Stimulated activated CD4-positive, alpha-beta T cell treated with anti-CD3 and anti-CD28 coated beads, Interleukin-12 subunit alpha, Interleukin-12 subunit beta, amount 100 ng/mL, for 48 hours (primary cell): ENCODE measurements at places on chromosomes 5 and 9.

DNA sequence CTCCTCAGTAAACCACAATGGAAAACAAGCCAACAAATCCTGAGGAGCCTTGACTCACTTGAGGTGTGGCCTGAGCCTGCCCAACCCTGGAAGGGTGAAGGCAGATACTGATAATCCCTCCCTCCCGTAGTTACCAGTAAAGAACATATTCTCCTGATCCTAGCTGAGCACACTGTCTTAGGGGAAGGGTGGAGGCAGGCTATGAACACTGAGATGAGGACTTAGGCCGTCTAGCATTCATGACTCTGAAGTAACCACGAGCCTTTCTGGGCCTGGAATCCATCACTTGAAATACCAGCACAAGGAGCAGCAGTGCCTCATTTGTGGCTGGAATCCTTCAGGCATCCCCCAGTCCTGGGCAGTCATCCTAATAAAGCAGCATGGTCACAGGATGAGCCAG, 124.5 kb upstream of the PRLR start:
- DNase-seq, result no peak

- DNase-seq, result no peak
Measured at GRCh38 chr5:91139572-91140200, 243.4 kb downstream of the ARRDC3 start.

DNA sequence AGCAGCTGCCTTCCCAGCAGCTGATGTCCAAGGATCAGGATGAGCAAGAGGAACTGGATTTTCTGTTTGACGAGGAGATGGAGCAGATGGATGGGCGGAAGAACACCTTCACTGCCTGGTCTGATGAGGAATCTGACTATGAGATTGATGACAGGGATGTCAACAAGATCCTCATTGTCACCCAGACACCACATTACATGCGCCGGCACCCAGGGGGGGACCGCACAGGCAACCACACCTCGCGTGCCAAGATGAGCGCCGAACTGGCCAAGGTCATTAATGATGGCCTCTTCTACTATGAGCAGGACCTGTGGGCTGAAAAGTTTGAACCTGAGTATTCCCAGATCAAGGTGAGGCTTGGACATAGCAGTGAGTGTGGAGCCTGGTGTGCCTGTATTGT, 46.9 kb downstream of the LARP1 start:
- DNase-seq, result no peak

- DNase-seq, result no peak
Measured at GRCh38 chr9:25207402-25208195, 470.6 kb downstream of the TUSC1 start.

GRCh38 chr5:7874639-7875038, 5.7 kb downstream of the MTRR start:
- DNase-seq, result no peak

- DNase-seq, result no peak
Measured at GRCh38 chr9:120583958-120584369, 4.0 kb upstream of the CDK5RAP2 start.

GRCh38 chr5:91150234-91150633, 232.9 kb downstream of the ARRDC3 start:
- DNase-seq, result no peak

DNA sequence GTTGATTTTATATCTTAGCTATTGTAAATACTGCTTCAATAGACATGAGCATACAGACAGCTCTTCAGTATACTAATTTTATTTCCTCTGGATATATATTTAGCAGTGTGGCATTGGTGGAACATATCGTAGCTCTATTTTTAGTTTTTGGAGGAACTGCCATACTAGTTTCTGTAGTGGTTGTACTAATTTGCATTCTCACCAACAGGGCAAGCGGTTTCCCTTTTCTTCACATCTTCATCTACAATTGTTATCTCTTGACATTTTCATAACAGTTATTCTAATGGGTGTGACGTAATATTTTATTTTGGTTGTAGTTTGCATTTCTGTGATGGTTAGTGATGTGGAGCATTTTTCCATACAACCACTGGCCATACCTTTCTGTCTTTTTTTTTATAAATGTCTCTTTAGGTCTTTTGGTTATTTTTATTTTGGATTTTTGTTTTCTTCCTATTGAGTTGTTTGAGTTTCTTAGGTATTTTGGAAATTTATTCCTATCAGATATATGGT, 32.5 kb downstream of the TAF11L14 start:
- DNase-seq, result no peak

DNA sequence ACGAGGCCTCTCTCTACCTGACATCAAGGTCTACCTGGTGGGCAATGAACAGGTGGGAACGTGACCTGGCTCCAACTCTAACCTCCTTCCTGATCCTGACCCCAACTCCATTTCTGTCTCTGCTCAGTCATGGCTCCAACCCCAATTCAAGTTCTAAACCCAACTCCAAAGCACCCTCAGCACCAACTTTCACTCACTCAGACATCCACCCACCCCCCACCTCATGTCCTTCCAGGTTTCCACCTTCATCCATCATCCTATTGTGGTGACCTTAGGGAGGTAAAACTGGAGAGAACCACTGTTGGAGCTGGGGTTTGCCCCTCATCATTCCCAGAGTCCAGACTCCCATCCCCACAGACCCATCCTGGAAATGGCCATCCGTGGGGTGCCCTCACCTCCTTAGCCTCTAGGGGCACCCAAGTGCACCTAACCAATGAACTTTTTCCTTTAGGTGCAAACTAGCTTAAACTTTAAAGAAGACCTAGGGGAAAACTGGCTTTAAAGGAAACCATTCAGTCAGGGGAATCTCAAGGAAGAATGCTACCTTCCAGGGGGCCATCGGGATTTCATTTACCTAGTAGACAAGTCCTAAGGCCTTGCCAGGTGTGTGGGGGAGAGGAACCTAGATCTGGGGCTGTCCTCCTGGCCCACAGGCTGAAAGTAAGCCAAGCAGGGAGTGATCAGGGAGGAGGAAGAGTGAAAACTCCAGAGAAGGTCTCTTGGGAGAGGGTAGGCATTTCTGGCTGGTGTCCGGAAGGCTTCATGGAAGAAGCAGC, 11.3 kb downstream of the RGS14 start:
- DNase-seq, result no peak

DNA sequence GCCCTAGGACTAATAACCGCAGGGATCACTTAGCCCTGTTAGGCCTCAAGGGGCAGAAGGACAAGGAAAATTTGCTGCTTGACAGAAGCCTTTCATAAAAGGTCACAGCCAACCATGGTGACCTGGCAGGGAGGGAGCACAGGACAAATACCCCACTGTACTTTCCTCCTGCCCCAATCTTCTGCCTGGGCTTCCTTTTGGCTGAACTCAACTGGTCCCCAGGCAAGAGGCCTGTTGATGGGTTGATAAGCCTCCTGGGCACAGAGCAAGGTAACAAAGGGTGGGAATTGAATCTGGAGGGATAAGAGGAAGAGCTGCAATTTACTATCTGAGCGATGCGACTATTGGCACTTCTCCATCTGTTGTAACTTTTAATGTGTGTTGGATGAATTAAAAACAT, 392.9 kb downstream of the RASEF start:
- no peak for DNase-seq

DNA sequence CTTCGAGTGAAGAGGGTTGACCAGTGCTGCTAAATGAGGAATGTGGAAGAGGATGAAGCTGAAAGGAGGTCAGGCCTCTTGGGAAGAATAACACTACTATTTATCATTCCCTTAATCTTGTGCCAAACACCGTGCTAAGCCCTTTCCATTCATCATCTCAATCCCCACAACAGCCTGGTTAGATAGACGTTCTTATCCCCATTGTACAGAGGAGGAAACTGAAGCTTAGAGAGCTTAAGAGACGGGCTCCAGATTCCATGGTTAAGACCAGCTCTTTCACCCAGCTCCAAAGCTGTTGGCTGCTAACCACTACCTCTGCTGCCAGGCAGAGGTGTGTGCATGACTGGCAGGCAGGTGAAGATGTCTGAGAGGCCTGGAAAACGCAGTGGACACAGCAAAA, 868 bp upstream of the EPB41L4B start:
- no peak for DNase-seq

DNA sequence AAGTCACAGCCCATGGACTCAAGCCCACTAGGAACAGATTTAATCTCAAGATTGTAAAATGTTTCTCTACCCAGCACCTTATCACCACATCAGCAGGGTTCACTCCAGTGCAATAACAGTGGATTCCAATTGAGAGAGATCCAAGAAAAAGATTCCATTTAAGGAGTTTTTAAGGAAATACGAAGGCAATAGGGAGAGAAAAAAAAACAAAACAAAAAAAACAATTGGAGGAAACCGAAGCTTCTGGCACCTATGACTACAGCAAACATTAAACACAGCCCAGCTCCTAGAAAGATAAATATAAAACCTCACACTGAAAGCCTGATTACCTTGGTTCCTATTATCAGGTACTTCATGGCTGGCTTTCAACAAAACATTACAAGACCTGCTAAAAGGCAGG, 192.7 kb downstream of the DAB2IP start:
- no peak for DNase-seq

DNA sequence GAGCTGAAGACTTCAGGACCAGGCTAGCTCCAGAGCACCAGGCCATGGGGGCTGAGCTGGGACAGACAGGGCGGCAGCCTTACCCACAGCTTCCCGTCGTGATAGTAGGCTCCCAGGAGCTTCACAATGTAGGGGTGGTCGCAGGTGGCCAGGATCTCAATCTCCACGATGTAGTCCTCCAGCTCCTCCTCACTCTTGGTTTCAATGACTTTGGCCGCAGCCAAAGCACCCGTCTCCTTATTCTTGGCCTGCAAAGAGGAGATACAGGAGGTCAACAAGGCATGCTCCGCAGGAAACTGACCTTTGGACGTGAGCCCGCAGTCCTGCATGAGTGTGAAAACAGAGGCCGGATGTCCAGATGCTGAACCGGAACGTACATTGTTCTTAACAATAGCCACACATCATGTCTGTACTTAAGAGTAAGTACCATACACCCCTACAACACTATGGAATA, 31.5 kb downstream of the STK10 start:
- DNase-seq, result no peak

DNA sequence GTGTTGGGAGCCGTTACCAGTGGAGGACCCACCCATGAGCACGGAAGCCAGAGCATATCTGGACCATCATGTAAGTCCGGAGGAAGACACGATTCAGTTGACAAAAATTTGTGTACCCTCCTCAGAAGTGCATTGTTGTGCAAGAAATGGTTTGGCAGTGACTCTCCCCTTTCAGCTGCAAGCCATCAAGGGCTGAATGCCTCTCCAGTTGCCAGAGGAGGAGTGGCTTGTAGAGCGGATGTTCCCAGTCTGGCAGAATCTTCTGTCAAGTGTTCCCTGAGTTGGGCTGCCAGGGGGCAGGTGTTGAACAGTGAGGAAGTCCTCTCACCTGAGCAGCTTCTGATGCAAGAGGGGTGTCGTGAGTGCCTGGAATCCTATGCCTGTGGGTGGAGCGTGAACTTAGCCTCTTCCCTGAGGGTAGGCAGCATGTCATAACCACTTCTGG, 27.6 kb upstream of the CDKN2AIPNL start:
- DNase-seq, result no peak

DNA sequence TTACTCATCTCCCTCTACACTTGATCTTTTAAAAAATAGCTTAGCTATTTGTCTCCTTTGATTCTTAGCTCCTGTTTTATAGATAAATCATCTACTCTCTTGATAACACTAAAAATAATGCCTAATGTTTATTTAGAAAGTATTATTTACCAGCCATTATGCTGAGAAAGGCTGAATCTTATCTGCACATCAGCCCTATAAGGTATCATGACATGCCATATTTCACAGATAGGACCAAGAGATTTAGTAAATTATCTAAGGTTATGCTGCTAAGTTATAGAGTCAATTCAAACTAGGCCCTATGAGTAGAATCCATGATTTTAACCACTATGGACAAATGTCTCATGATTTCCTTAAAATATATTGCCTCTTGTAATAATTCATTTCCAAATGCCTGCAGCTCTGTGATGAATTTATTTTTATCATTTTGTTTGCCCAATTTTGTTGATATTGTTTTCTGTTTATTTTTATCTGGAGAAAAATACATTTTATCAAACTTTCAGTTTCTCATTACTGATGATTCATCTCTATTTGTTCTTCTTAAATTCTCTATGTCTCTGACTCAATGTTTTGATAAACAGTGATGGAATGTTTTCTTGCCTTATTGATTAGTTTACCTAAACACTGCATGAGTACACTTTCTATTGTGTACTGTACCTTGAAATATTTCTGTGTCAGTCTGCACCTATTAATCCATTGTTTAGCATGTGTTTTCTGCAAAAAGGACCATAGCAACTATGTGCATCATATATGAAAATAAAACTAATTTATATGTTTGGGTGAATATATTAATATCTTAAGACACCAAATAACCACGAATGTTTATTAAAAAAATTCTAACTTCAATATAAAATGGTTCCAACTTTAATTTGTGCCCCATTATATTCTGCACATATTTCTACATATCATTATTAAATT, 300.8 kb downstream of the CDH9 start:
- no peak for DNase-seq

DNA sequence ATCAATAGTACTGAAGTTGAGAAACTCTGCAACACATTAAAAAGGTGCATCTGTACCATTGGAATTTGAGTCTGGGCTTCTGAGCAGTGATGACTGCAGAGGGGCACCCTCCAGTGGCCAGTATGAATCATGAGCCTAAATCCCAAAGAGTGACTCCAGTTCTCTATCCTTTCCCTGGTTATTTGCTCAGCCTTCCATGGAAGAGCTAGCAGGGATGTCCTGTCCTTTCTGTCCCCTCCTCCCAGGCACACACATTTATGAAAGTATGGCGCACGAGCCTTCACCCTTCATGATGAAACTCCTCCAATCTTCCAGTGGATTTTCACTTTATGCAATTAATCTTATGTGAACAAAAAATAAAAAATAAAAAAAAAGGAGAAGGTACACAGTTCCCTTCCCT, 81.0 kb downstream of the ESM1 start:
- no peak for DNase-seq

GRCh38 chr5:153237671-153238332, 252.7 kb upstream of the GRIA1 start:
- DNase-seq, result no peak

- no peak for DNase-seq
Measured at GRCh38 chr9:130331573-130331972, 66.0 kb downstream of the HMCN2 start.

GRCh38 chr5:170985486-170985885, 123.7 kb downstream of the RANBP17 start:
- no peak for DNase-seq

- no peak for DNase-seq
Measured at GRCh38 chr9:133430244-133430643, 8.1 kb downstream of the ADAMTS13 start.

- no peak for DNase-seq
Measured at GRCh38 chr5:16721151-16722096, 104.6 kb upstream of the RETREG1 start.

- DNase-seq, result no peak
Measured at GRCh38 chr5:85453026-85453349, 1068.3 kb upstream of the EDIL3 start.

DNA sequence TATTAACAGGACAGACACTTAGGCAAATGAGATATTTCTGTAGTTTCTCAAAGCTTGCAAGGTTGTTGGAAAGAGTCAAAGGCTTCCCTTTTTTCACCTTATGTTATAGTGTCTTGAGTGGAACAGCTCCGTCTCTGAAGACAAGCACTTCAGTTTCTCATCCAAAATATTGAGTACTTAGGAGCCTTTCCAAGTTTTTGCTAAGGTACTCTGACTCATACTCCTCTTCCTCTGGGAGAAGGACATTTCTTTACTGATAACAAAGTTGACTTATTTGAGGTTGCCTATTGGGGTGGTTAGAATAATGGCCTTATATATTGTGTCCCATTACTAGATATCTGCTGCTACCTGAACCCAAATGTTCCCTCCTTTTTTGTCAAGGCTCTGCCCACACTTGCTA, 869.6 kb downstream of the MAT2B start:
- DNase-seq, result no peak

- DNase-seq, result no peak
Measured at GRCh38 chr9:94801681-94802080, 75.2 kb downstream of the AOPEP start.
